ENCODE measurements at places on chromosomes 2 and 18.

- no peak for DNase-seq
These were observed 82.7 kb downstream of the MRO start for GRCh38 chr18:50737127-50737526.

- DNase-seq: no peak
These were observed 9.3 kb downstream of the CD8A start for GRCh38 chr2:86781363-86781762.

DNA sequence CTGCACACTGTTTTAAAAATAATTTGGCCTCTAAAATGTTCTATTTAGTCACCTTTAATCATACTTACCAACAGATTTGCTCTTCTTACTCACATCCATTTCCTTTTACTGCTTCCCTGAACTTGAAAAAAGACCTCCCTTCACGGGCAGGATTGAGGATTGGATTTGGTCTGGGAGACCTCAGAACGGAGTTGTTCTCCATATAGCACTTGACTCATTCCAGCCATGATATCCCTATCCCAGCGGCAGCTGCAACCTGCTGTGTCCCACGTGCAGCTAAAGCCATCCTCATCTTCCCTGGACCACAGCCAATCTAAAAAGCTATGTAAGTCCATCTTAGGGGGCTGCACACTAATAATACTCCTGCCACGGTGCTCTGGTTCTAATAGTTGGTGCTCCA is 97.0 kb upstream of the PTPRM start:
- DNase-seq: no peak

DNA sequence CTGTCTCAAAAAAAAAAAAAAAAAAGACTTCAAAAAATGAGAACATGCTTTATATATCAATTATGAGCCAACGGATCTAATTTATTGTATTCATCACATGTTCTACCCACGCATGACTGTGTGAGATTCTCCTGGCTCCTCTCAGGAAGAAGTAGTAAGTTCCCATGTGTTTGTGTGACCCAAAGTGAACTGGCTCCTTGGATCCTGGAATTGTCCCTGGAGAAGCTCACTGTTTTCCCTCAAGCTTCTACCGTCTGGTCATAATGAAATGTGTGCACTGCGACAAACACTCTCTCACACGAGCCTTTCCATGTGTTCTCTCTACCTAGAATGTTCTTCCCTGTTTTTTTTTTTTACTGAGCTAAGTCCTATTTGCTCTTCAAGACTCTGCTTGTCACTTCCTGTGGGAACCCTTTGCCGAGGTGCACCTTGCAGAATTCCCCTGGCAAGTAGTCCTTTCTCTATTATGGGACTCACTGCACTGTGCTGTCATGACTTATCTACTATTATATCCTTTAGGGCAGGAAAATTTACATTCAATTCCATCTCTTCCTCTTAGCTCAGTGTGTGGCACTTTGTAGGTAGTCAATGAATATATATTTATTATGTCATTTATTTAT is 83.2 kb upstream of the THOC1 start:
- DNase-seq: no peak

DNA sequence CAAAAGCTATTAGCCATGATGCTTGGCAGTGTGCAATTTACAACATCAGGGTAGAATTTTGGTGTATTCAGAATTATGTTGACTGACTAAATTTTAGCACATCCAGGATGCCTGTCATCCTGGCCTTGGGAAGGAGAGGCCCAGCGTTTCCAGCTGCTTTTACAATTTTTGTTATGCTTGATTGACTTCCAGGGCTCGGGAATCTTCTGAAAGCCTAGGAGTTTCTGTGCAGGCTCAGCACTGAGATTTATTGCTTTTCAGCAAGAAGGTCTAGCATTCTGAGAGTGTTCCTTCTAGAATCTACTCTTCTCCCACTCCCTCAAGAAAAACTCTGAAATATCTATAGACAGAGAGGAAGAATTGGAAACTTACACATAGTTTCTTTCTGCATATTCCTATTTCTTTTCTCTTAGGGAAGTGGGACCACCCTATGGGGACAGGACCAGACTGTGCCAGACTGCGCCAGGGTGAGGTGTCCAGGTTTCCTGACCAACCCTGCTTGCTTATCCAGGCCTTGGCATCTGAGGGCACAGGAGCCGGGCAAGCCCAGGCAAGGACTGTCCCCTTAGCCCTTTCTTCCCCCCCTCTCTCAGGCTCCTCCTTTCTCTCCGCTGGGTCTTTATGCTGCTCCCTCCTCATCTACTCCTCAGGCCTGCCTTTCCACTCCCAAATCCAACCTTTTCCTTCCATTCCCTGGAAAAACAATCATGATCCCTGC is 26.9 kb downstream of the MAIP1 start:
- DNase-seq: no peak

Data from skeletal muscle cell (primary cell).